ENCODE measurements at places on chromosomes 1 and 21. TPM values are rescaled to one million over a fixed set of nuclear protein-coding genes. Genes with fewer than 3 reads are reported as not detected.

The SORT1 gene
- polyA plus RNA-seq = 41.7 TPM

DNA sequence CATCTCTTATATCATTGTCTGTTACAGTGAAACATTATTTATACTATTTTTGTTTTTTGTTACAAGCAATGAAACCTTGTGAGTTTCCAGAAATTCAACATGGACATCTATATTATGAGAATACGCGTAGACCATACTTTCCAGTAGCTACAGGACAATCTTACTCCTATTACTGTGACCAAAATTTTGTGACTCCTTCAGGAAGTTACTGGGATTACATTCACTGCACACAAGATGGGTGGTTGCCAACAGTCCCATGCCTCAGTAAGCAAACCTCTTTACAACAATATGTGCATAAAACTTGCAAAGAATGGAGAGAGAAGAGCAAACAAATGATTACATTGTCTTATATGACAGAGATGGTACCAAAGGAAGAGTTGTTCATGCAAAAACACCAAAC is 22.4 kb downstream of the CFHR4 start:
- no peak for DNase-seq

The KCNE2 gene
- polyA plus RNA-seq = 0.37 TPM

The PER3 gene
- polyA plus RNA-seq = 5.1 TPM

The C1orf210 gene
- 46.2 TPM for polyA plus RNA-seq

DNA sequence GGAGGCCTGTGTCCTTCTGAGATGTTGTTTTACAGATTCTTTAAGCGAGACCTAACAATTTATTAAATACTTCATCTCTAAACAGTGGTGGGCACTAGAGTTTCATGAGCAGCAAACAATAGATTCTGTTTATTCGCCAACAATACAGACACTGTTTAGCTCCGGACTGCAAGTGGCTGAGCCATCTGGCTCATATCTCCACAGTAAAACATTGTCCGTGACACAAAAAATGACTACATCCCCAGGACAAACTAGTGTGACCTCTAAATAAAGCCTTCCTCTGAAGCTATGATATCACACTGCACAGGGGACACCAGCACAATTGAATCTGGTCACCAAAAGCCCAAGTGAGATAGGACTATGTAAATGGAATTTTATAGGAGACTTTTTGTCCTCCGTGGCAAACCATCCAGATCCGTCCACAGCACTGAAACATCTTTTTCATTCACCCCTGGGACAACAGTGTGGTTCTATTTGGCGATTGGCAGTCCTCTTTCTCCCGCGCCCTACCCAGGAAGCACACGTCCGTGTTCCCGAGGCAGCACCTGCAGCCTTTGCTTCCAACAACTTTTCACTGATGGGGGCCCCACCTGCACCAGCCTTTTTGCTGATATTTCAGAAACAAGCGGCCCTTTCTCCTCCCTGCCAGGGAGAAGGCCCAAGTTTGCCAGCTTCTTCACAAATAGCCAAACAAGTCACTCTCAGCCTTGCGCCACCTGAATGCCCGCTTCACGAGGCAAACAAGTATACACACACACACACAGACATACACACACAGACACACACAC is 47.4 kb downstream of the OLIG1 start:
- no peak for DNase-seq

GRCh38 chr1:246145900-246146299 is 361.2 kb downstream of the SMYD3 start:
- no peak for DNase-seq

DNA sequence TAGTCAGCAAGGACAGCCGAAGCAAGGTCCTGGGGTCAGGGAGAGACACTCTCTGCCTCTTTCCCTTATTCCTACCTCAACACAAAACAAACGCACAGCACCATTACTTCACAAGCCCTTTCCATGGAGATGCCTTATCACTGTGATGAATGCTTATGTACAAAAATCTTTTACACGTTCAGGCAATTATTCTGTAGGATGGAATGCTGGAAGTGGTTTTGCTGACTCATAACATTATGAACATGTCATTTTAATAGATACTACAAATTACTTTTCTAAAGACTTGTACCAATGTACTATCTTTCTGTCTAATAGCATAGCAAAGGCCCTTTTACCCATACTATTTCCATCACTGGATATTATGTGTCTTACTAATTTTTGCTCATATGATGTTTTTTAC is 98.4 kb downstream of the TTLL7 start:
- DNase-seq = no peak

DNA sequence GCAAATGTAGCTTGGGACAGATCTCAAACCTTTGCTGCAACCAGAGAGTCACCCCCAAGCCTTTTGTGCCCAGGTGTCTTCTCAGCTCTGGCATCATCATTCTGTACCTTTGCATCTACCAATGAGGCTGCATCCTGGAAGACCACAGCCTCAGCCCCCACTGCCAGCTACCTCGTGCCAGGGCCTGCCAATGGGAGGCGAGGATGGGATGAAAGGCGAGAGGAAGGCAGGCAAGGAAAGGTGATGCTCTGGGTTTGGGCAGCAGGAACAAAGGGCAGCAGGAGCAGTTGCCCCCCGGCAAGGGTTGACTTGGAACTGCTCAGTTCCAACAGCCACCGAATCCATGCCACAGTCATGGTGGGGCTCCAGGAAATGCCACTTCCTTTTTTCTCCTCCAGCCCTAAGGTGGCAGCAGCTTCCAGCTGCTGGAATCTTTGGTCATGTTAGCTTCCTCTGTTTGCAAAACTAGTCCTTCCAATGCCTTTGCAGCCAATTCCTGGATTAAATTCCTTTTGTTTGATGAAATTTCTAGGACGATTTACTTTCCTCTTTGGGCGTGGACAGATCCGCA is 651.6 kb downstream of the NPHP4 start:
- no peak for DNase-seq

- DNase-seq = no peak
Observed at GRCh38 chr1:37480125-37480466, 5.7 kb downstream of the ZC3H12A start.

DNA sequence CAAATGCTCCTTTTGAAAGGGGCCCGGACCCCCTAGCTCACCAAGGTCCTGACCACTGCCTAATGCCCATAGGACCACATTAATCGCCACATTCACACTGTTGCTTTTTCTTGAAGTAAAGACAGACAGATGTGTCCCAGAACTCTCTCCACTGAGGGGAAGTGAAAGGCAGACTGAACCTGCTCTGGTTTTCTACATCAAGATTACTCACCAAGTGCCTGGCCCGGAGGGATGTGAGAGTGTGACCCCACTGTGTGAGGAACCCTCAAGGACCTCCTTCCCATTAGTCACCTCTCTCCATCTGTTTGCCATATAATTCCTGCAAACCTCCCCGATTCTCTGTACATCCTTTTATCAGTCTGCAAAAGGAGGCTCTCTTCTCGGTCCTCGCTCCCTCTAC is 381.5 kb downstream of the OMA1 start:
- no peak for DNase-seq

- DNase-seq = no peak
Observed at GRCh38 chr1:54462597-54463258, 56.5 kb upstream of the SSBP3 start.

The VHLL gene
- not detected for polyA plus RNA-seq

The ATP1A4 gene
- 0.27 TPM for polyA plus RNA-seq

GRCh38 chr1:44076066-44076465 is 42.6 kb upstream of the KLF17 start:
- peak; percentile 65 for DNase-seq

The RIMS3 gene
- polyA plus RNA-seq = 6.9 TPM

The BLACAT1 gene
- 0.88 TPM for polyA plus RNA-seq

DNA sequence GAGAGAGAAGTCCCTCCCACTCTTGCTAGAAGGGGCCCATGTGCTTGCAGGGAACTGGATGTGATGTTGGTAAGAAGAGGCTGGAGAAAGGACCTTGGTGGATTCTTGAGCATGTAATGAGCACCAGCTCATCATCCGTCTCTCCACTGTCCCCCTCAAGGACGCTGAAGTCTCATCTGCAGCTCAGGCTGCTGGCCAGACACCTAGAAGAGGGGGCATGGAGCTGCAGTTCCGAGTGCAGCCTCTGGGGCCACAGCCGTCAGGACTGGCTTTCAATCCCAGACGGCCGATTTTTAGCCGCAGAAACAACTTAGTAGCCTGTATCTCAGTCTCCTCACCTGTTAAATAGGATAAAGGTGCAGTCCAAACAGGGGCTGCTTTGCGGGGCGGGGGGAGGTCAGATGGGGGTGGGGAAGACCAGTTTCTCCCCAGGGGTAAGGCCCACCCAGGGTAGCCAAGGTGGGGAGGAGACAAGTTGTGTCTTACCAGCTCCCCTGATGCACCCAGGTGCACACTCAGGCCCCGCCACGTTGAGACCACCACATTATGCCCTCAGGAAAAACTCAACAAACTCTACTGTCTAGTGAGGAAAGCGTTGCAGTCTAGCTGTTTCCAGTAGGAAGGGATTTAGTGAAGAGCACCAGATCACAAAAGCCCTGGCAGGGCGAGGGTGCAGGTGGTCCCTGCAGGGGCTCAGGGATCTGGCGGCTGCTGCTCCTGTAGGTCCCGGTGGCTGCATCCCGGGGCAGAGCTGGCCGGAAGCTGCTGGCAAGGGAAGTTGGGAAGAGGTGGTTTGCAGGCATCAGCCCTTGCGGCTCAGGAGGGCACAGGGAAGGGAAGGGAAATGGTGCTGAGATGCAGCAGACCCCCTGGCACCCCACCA is 29.5 kb downstream of the LDLRAP1 start:
- DNase-seq = no peak

DNA sequence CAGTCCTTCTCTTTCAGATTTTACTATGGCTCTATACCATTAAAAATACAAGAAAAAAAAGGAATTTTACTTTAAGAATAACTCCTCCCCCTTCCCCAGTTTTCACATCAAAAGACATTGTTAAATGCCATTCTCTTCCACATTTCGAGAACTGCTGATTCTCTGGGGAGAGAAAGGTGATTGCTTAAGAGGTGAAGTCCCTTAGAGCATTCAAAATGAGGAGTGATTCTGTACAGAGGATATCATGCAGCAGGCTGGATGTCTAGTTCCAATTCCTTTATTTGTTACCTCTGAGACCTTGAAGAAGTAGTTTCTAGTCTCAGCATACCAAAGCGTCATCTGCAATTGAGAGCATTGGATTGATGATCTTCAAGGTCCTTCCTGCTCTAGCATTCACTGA is 46.9 kb downstream of the FMO3 start:
- no peak for DNase-seq

Data from large intestine (tissue), 12 donors.